ENCODE measurements at places on chromosomes 11 and 22.

DNA sequence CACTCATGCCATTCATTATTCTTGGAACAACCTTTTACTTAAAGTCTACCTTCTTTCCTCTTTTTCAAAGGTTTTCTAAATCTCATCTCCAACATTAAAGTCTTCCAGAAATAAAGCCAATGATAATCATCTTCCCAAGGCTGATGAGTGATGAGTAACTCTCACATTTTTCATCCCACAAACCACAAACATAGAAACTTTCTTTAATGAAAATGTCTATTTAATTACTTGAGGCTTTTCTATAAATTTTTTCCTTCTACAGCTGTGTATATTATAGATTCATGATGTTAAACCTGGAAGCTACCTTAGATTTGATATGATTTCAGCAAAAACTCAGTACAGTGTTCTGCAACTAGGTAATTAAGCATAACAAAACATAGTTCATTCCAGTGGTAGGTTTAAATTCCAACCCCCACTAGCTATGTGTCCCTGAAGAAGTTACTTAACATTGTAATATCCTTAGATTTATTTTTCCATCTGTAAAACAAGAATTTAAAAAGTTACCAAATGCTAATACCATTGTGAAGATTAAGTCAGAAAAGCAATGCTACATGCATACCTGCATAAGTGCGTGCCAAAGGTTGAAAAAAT, 845.4 kb downstream of the KCNA4 start:
- DNase-seq, result no peak

DNA sequence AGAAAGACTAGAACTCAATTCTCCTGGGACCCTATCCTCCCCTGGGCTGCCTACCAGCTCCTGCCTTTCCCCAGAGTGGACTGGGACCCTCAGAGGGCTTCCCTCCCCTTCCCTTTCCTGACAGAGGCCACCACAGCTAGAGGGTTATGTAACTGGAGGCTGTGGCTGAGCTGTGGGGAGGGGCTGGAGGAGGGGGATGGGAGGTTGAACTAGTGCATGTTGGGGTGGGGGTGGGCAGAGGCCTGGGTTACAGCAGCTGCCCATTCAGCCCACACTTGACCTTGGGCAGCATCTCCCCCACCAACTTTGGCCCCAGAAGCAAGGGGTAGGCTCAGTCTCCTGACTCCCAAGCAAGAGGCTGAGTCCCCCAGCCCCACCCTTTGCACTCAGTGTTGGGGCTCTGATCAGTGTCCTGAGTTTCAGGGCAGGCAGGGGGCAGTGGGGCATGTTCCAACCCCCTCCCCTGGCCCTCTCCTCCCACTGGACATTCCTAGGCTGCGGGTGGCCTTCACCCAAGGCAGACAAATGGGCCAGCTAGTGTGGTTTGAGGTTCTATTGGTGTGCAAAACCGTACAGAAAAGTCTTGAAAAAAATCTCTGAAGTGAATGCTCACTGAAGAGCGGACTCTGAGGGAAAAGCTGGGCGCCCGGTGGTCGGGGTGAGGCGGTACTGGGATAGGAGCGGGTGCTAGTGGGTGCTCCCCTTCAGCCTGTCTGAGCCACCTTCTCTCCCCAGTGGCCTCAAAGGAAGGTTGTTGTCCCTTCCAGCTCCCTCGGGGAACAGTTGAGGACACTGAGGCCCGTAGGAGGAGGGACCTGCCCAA, 3.8 kb downstream of the KCNC1 start:
- DNase-seq, result no peak

- DNase-seq, result no peak
These were observed 133.4 kb upstream of the E2F8 start for GRCh38 chr11:19374151-19374569.

DNA sequence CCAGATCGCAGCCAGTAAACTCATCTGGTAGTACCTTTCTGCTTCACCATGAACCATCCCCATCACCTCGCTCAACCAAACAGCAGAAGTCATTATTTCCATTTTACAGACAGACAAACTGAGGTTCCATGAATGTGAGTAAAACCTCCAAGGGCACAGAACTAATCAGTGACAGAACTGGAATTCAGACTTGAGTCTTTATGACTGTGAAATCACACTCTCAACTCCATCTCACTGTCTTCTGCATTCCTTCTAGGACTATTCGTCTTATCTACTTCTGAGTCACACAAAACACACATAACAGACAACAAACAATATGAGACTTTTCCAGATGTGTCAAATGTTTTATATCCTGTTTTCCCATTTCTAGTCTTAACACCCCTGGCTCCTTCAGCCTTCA, 9.3 kb upstream of the NUP50 start:
- no peak for DNase-seq

GRCh38 chr11:65429724-65430405, 7.3 kb downstream of the NEAT1 start:
- DNase-seq, result no peak

GRCh38 chr11:70928854-70929598, 323.4 kb downstream of the SHANK2 start:
- no peak for DNase-seq

DNA sequence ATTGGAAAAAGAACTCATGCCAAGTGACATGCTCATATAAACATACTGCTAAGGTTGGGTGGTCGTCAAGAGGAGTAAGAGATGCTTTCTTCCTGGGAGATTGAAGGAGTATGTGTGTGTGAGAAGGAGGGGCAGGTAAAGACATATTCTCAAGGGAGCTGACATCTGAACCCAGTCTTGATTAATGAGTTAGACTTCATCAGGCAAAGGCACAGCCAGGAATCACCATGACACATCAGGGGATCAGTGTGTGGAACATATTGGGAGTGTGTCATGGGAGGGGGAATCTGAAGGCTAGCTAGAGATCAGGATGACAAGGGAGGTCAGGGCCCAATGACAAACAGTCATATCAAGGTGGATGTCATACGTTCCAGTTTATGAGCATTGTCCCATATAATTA, 14.9 kb downstream of the CNTF start:
- DNase-seq, result no peak

DNA sequence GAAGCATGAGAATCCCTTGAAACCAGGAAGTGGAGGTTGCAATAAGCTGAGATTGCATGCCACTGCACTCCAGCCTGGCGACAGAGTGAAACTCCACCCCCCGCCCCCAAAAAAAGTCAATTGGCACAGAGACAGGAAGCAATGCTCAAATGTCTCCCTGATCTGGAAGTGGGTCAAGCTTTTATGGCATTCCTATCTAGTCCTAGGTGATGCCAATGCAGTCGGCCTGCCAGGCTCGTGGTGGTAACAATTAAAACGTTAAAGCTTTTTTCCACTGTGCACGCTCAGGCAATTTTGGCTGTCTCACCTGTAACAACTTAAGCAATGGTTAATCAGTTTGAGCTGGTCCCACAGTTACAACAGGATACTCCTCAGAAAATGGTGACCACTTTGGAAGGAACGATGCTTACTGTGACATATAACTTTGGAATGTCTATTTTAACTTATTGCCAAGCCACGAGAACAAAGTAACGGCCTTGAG, 18.9 kb upstream of the PISD start:
- DNase-seq, result no peak

DNA sequence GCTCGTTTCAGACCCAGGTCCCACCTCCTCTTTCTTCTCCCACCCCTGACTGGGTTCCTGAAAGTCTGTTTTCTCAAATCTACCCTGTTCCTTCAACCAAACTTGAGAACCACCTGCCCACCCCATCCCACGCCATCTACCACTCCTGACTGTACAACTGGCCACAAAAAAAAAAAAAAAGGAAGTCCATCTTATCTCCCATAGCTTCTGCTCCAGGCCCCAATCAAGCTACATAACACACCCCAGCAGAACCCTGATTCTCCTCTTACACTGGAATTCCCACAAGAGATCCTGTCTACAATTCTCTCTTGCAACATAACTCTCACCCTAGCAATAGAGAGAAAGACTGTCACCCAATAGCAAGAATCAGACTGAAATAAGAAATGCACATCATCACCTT, 39.2 kb upstream of the CHST1 start:
- no peak for DNase-seq

GRCh38 chr11:92941676-92942571, 27.5 kb upstream of the MTNR1B start:
- no peak for DNase-seq

GRCh38 chr22:45009606-45010531, at the start of gene PHF21B:
TSS of gene PHF21B (minus strand) at chr22:45010005. CDS start at chr22:45009549, 456 bp downstream.
- peak; percentile 36 for DNase-seq

DNA sequence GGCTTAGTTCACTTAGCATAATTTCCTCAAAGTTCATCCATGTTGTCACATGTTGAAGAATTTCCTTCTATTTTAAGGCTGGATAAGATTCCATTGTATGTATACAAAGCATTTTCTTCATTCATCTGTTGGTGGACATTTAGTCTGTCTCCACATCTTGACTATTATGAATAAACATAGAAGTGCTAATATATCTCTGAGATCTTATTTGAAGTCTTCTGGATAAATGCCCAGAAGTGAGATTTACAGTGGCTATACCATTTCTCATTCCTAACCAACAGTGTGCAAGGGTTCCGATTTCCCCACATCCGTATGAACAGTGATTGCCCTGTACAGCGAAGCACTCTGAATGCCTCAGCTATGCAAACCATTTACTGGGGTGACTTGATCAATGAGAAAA, 6.6 kb upstream of the ZFTA start:
- no peak for DNase-seq

DNA sequence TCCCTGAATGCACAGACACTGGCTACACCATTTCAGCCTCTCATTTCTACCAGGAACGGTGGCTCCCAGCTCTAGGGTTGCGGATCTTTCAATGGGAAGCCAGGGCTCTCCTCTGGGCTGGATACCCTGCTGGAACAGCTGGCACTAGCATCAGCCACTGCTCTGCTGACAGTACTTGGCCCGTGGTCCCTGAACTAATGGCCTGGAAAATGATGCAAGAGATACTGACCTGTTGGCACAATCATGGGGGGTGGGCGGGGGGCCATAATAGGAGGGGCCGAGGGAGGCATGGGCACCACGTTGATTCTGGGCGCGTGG, 10.7 kb upstream of the TBC1D10A start:
- DNase-seq, result no peak

GRCh38 chr11:60978546-60979380, 7.3 kb downstream of the CD6 start:
- DNase-seq, result peak; percentile 75

- no peak for DNase-seq
These were observed 15.8 kb downstream of the TOLLIP start for GRCh38 chr11:1293619-1294015.

DNA sequence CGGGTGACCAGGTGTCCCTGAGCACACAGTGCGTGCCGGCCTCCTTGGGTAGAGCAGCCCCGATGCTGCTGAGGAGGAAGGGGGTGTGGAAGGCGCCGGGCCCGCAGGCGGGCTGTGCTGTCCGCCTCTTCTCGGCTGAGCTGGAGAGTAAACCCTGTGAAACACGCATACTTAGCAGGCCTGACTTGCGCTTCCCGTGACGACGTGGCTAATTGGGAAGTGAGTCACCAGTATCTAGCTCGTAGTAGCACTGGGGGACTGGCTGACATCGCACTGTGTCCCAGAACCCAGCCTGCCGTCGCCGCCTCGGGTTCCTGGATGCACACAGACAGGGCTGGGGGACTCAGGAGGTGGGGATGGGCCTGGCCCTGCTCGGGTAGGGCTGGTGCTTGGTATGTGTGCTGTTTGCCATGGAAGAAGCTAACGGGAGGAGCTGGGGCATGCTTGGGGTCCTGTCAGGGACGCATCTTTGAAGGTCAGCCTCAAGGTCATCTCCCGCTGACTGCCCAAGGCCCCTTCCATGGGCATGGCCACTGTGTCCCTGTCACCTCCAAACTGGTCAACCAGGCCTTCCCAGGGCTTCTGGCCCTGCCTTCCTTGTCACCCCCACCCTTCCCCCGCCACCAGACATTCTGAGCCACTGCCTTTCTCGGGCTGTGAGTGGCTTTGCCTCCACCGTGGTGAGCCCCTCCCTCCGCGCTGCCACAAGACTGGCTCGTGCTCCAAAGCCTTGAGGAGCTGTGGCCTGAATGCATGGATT, 1327.0 kb downstream of the BRD1 start:
- no peak for DNase-seq

GRCh38 chr11:19966441-19966840, 193.8 kb downstream of the DBX1 start:
- no peak for DNase-seq
